Activated T-cell treated with anti-CD3 and anti-CD28 coated beads for 1 hour (primary cell): ENCODE measurements at places on chromosomes 16 and 17.

- DNase-seq = no peak
Observed at GRCh38 chr17:57090560-57091185, 5.6 kb downstream of the AKAP1 start.

GRCh38 chr17:6186998-6187397 lies 116.8 kb downstream of the WSCD1 start:
- DNase-seq = no peak

- DNase-seq = no peak
Observed at GRCh38 chr17:66602659-66603384, 232.1 kb upstream of the CACNG5 start.

GRCh38 chr16:13421726-13422125 lies 498.2 kb upstream of the ERCC4 start:
- no peak for DNase-seq

DNA sequence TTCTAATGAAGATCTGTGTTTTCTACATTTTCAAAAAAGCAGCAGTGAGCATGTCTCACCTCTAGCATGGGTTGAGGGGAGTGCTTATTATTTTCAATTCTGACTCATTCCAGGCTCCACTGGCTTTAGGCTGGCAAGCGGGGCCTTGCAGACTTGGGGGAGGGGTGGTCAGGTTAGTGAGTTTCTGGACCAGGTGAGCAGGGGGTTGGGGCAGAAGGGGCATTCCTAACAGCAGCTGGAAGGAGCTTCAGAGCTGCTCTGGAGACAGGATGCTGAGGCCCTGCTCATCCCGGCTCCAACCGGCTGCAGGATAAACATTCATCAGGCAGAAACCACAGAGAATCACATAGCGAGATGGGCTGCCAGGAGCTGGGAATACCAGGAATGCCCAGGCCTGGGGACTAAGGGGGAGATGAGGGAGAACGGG lies 10.5 kb upstream of the KRT19 start:
- DNase-seq = no peak

DNA sequence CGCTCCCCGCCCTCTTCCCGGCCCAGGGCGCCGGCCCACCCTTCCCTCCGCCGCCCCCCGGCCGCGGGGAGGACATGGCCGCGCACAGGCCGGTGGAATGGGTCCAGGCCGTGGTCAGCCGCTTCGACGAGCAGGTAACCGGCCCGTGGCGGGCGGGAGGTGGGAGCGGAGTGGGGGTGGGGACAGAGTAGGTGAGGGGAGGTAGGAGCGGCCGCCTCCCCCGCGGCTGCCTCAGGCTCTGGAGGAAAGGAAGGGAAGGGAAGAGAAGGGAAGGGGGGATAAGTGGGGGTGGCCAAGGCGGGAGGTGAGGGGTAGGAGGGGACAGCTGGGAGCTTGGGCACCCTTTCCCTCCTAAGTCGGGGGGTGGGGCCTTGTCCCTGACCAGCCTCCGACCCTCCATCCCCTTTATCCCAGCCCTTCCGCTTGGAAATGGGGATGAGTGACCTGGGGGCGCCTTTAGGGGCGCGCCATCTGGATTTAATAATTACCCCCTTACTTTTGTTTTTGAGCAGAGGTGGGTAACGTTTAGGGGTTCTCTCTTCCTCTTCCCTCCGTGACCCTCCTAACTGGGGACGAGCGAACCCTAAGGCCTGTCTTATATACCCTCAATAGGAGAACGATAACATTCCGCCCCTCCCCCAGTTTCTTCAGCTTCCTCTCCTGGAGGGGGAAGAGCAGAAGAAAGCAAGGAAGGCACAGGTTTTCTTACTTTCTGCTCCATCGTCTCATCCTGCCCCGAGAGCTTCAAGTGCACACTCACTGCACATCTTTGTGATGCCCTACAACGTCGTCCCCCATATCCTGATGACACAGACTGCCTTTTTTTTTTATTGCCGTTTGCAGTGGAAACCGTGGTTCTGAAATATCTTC lies 694 bp downstream of the NF1 start:
- DNase-seq = peak; percentile 4

GRCh38 chr17:45436625-45437464 lies 4.2 kb upstream of the ARHGAP27 start:
- no peak for DNase-seq

GRCh38 chr17:81566461-81567126 lies 14.4 kb upstream of the FAAP100 start:
- no peak for DNase-seq

DNA sequence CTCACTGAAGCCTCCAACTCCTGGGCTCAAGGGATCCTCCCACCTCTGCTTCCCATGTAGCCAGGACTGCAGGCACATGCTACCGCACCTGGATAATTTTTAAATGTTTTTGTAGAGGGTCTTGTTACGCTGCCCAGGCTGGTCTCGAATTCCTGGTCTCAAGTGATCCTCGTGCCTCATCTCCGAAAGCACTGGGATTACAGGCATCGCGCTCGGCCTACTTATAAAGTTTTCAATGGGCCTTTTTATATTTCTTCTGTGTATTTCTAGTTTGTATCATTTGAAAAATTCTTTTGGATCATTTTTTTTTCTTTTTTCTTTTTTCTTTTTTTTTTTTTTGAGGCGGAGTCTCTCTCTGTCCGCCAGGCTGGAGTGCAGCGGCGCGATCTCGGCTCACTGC lies 7.3 kb upstream of the TLCD3A start:
- no peak for DNase-seq

- DNase-seq = no peak
Observed at GRCh38 chr17:47265983-47266541, 12.4 kb downstream of the ITGB3 start.

- DNase-seq = no peak
Observed at GRCh38 chr16:87834668-87835473, 34.4 kb downstream of the SLC7A5 start.

GRCh38 chr17:58541249-58541648 lies 26.8 kb upstream of the MTMR4 start:
- no peak for DNase-seq

DNA sequence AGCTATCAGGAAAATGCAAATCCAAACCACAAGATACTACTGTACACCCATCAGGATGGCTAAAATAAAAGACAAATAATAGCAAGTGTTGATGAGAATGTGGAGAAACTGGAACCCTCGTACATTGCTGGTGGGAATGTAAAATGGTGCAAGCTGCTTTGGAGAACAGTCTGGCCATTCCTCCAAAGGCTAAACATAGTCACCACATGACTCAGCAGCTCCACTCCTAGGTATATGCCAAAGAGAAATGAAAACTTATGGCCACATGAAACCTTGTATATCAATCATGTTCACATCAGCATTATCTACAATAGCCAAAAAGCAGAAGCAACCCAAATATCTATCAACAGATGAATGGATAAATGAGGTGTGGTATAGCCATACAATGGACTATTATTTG lies 28.5 kb downstream of the VAC14 start:
- DNase-seq = no peak

DNA sequence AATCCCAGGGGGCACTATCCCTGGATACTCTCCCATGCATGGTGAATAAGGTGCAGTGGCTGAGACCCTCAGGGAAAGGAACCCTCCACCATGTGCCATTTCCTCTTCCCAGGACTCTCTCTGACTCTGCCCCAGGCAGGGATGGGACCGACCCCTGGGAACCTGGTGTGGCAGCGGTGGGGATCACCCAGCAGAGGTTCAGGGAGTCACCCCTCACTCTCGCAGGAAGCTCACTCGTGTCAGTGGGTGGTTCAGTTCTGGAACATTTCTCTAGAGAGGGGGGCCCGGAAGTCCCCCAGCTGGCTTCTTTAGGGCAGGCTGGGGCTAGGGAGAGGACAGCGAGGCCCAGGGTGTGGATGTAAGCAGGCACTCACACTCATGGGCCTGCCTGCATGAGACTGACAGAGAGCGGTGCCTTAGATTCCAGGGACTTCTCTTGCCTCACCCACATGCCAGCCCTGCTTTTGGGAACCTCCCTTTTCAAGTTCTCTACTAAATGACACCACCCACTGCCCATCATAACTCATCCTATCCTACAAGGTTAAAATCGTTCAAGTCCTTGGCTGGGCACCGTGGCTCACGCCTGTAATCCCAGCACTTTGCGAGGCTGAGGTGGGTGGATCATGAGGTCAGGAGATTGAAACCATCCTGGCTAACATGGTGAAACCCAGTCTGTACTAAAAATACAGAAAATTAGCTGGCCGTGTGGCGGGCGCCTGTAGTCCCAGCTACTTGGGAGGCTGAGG lies 109.7 kb upstream of the SDK2 start:
- no peak for DNase-seq

- no peak for DNase-seq
Observed at GRCh38 chr16:12449374-12449773, 354.3 kb downstream of the CPPED1 start.

GRCh38 chr16:23965137-23965733 lies 129.5 kb downstream of the PRKCB start:
- DNase-seq = no peak

- no peak for DNase-seq
Observed at GRCh38 chr16:23597003-23597756, 1.1 kb upstream of the NDUFAB1 start.

DNA sequence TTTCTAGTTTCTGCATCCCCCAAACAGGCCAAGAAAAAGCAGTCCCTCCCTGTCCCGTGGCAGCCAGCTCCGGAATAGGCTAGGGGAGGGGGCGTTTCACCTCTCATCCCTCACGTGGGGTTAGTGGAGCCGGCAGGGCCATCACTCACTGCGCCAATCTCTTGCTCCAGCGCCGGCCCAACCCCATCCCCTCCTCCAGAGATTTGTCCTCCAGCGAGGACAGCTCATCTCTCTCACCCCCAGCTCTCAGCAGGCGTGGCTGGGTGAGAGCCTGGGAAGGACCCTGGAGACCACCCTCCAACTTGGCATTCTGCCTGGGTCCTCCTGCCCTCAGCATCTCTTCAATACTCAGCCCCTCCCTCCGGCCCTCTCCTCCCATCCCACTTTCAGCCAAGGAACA lies 74.1 kb downstream of the TMEM132E start:
- DNase-seq = no peak

- DNase-seq = no peak
Observed at GRCh38 chr17:66702106-66702936, 132.6 kb upstream of the CACNG5 start.

- no peak for DNase-seq
Observed at GRCh38 chr17:28533091-28533807, 19.2 kb downstream of the UNC119 start.

GRCh38 chr17:44217738-44218343 lies 1.6 kb downstream of the UBTF start:
- DNase-seq = no peak

DNA sequence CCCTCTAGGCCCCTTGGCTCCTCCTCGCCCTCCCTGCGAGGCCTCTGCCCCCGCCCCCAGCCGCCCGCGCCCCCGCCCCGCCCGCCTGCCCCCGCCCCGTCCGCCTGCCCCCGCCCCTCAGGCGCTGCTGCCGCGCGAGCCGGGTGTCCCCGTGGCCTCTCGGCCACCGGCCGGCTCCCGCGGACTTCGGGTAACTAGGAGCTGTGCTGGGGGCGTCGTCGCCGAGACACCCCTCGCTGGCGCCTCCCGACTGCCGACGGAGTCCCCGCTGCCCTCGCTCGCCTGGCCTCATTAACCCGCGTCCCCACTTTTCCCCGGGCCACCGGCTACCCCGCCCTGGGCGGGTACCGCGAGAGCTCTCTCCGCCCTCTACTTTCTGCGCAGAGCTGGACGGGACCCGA lies at the start of gene TLCD1:
TSS of gene TLCD1 (minus strand) at position 8 of the 401 bp plus-strand sequence. CDS start 136 bp downstream, outside the sequence.
- DNase-seq = peak; percentile 42

- DNase-seq = no peak
Observed at GRCh38 chr17:68326681-68327080, 35.4 kb downstream of the ARSG start.

DNA sequence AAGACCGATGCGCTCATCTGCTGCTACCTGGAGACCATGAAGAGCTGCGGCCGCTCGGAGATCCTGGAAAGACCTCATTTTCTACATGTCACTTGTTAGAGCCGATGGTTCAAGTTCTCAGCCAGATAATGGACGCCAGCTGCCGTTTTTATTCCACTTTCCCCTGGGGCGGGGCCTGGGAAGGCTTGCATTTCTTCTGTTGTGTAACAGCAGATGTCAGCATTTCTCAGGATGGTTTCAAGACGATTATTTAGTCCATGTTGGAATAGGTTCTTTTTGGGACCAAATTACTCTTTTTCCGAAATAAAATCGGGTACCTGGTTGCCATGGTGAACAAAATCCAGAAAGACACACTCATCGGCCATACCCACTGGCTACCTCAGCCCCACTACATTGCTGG lies 1418.3 kb downstream of the CDH11 start:
- DNase-seq = no peak

DNA sequence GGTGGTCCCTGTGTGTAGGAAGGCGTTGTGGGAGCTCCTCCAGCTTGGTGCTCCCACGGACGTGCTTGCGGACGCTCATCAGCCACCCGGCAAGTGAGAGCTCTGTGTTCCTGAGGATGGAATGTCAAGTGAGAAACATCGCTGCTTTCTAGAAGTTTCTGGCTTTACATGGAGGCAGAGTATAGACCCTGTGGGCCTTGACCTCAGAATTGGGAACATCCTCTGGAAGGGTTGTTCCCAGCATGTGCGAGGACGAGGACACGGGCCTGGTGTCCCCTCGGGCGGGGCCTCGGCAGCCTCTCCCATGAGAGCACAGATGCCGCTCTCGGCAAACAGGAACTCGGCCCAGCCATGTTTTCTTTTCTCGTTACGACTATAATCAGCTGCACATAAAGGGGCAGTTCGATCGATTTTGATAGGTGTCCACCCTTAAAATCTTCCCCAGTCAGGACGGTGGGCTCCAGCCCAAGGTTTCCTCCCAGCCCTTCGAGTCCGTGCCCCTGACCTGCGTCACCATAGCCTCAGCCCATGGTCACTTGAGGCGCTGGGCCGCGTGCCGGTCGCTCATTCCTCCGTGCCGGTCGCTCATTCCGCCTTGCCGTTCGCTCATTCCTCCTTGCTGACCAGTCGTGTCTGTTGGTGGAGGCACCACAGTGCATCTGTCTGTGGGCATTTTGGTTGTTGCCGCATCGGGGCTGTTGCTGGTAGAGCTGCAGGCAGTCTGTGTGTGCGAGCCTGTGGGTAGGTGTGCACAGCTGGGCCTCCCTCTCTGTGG lies 91.3 kb upstream of the ZNF750 start:
- DNase-seq = no peak

- DNase-seq = no peak
Observed at GRCh38 chr16:77033516-77033915, 157.5 kb upstream of the MON1B start.

DNA sequence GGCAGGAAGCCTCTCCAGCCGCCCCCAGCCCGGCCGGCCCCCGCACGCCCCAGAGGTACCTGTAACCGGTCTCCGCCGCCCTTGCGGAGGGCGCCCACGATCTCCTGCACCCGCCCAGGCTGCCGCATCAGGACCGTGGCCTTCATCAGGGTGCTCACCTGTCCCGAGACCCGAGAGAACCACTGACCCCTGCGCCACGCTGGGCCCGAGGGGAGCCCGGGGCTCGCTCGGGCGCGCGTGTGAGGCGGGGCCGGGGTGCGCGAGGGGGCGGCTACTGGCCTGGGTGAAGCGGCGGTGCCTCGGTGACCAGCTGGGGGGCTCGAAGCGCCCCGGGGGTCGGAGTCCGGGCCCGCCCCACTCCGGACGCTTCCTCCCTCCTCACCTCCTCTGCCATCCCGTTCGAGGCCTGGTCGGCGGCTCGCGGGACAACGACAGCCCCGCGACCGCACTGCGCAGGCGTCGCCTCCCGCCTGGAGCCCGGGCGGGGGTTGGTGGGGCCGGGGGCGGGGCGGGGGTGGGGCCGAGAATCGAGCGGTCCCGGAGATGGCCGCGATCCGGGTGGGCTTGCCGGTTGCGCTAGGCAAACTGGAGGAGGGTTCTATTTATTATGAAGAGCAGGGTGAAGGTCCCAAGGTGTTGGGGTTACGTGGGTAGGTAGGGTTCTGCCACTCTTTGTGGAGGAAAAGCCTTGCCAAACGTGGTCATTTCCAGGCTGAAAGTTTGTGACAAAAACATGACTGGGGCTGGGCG lies at the start of gene NT5C3B:
TSS of gene NT5C3B (minus strand) at position 433 of the 750 bp plus-strand sequence. CDS start at position 394, 39 bp downstream.
- peak; percentile 46 for DNase-seq

- no peak for DNase-seq
Observed at GRCh38 chr17:77946900-77947645, 11.4 kb upstream of the TNRC6C start.
